ENCODE measurements at places on chromosomes 16 and 17.

GRCh38 chr16:50588276-50588675 is 40.1 kb downstream of the NKD1 start:
- no peak for DNase-seq

DNA sequence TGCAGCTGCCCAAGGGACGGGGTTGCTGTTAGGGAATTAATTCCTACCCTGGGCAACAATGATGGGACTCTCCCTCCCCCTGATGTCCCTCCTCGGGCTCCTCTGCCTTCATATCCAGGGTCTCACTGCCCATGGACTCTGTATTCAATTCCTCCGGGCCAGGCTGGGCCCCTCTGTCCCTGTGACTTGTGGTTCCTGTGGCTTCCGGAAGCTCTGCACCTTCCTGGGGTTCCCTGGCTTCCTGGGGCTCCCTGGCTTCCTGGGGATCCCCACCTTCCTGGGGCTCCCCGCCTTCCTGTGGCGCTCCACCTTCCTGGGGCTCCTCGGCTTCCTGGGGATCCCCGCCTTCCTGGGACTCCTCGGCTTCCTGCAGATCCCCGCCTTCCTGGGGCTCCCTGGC is 35.2 kb downstream of the SRL start:
- DNase-seq = no peak

- DNase-seq = peak; percentile 66
Observed at GRCh38 chr17:76523084-76524037, 14.1 kb downstream of the CYGB start.

DNA sequence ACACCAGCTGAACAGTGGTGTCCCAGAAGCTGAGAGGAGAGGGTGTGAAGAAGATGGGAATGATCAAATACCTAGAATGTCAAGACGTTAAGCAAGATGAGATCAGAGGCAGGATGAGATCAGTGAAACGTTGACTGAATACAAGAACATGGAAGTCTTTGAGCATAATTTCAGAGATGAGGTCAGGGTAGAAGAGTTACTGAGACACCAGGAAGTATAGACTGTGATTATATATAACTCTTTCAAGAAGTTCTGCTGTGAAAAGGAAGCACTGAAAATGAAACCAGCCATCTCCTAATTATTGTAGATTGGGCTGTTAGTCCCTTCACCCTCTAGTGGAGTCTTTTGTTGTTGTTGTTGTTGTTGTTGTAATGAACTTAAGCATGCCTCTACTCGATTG is 9.1 kb downstream of the SHCBP1 start:
- DNase-seq = no peak

GRCh38 chr17:6666077-6666521 is 14.5 kb downstream of the C17orf100 start:
- DNase-seq = peak; percentile 21

DNA sequence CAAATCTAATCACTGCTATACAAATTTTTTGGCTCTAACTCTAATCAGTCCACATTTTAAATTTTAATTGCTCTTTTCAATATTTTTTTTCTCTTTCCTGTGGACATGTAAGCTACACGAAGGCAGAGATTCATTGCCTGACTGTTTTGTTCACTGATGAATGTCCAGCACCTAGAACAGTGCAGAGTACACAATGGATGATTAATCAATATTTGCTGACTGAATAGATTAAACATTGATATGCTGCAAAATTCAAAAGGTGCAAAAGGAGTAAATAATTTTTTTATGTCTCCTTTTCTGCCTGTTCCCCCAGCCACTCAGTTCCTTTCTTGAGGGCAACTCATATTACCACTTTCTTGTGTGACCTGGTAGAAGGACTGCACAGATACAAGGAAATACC is 32.8 kb downstream of the SCNN1B start:
- DNase-seq = no peak

DNA sequence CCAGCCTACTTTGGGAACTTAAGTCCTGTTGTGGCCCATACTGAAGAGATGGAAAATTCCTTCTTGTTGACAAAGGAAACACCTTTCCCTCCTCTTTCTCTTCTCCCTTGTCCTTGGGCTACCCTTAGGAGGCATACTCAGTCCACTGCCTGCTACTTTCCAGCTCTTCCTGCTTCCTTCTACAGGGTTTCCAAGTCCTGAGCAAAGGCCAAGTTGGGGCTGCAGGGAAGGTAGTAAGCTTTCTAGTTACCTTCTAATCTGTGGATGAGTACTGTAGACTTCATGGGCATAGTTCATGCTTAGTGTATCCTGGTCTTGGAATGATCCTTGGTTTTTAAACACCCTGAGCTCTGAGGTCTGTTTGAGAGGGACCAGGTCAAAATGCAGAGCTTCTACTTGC is 299.2 kb upstream of the MAF start:
- no peak for DNase-seq

DNA sequence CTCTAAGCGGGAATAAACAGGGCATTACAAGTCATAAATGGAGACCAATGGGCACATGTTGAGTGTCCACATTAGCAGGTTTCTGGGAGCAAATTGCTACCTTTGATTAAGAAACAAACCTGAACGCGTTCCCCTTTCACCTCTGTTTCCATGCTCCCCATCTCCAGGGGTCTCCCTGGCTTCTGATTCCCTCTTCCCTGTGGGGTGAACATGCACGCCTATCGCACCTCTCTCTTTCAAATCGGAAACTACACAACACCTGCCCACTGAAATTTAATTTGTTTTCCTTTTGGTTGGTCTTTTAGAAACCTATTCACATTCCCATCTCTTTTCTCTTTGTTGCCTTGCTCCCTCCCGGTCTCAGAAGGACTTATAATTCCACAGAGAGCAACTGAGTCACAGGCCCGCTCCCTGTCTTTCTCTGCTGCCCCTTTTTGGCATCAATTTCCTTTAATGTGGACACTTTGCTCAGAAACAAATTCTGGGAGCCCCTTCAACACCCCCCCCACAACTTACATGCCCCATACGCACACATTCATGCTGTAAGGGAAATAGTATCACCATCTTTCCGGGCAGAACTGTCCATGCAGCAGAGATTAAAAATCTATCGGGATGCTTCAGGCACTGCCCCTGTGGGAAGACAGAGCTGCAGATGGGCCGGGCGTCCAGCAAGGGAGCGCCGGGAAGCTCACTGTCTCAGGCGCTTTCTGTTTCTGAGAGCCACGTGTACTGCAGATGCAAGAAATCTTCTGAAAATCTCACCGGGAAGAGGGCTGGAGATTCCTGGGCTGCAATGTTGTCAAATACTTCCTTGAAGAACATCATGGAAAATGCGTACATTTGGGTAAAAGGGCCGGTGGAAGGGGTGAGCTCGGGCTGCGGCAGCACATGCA is 7.2 kb upstream of the FOXF1 start:
- no peak for DNase-seq

GRCh38 chr16:2148714-2149629 is 547 bp downstream of the RAB26 start:
- no peak for DNase-seq

- DNase-seq = no peak
Observed at GRCh38 chr16:67036323-67036741, 7.4 kb downstream of the CBFB start.

Data from AML-193 (cell line).